SW480 (cell line): ENCODE measurements at places on chromosomes 12 and 14.
A peak's percentile ranks its signal among the peaks of the same experiment; 100 is the strongest.

DNA sequence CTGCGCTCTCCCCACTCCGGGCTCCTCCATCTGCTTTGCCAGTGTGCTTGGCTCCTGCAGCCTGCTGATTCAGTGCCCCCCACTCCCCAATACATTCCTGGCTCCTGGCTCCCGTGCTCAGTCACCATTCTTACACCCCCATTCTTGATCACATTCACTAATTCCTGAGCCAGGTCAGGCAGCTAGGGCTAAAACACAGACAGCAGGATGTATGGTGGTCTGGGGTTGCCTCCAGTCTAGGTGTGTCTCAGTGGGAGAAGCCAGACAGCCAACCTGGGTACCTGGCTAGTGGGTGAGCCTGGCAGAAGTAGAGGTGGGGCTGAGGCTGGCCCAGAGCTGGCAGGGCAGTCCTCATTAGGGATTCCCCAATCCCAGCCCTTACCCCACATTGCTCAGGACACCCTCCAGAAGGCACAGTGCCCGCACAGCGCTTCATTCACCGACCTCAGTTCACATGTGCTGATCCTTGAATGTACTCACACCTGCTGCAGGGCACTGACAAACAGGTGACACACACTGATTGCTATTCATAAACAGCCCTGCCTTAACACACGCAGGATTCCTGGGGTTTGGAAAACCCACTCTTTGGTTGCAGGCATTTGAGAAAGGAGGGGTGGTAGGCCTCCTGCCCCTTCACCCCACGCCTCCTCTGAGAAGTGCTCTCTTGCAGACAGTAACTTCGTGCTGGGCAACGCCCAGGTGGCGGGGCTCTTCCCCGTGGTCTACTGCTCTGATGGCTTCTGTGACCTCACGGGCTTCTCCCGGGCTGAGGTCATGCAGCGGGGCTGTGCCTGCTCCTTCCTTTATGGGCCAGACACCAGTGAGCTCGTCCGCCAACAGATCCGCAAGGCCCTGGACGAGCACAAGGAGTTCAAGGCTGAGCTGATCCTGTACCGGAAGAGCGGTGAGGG lies 1.7 kb downstream of the KCNH3 start:
- DNase-seq, result peak; percentile 84

GRCh38 chr12:54935235-54935951 lies 49.2 kb downstream of the TESPA1 start:
- DNase-seq, result peak; percentile 72

- no peak for DNase-seq
These were observed 685.9 kb downstream of the DIO2 start for GRCh38 chr14:79525416-79525815.

- DNase-seq, result no peak
These were observed 116.6 kb downstream of the NAV3 start for GRCh38 chr12:77947330-77947729.

DNA sequence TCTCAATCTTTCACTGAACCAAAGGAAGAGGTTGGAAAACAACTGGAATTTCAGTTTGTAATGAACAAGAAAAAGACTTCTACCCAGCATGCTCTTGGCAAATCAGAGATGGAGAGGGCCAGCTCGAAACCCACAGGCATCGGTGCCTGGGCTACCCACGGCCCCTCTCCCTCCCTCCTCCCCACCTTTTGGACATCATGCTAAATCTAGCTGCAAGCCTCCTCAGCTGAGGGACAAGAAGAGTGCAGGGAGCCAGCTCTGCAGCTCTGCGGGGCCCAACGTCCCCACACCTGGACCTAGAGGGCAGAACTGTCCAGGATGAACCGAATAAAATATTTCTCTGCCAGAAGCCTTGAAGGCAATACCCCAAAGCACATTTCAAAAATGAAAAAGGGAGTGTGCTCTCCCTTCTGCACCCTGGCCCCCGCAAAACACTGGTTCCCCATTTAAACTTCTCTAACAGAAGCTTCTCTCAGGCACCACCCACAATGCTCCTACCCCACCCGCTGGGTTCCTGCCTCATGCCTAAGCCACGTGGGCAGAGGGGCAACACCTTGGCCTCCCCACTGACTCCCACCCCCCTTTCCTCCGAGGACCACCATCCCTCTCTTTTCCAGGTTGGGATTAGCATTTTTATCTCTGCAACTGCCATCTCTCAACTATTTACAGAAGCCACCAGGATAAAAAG lies 8.2 kb downstream of the CAMKK2 start:
- DNase-seq, result no peak

DNA sequence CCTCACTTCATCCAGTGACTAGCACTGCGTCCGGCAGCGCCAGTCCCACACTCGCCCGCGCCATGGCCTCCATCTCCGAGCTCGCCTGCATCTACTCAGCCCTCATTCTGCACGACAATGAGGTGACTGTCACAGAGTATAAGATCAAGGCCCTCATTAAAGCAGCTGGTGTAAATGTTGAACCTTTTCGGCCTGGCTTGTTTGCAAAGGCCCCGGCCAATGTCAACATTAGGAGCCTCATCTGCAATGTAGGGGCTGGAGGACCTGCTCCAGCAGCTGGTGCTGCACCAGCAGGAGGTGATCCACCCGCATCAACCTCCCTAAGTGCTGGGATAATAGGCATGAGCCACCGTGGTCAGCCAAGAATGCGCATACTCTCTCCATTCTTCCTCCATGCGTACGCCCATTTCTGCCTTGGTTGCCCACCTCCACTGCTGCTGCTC lies 59.9 kb downstream of the IRF2BPL start:
- no peak for DNase-seq

GRCh38 chr12:5070090-5070489 lies 26.4 kb downstream of the KCNA5 start:
- no peak for DNase-seq

DNA sequence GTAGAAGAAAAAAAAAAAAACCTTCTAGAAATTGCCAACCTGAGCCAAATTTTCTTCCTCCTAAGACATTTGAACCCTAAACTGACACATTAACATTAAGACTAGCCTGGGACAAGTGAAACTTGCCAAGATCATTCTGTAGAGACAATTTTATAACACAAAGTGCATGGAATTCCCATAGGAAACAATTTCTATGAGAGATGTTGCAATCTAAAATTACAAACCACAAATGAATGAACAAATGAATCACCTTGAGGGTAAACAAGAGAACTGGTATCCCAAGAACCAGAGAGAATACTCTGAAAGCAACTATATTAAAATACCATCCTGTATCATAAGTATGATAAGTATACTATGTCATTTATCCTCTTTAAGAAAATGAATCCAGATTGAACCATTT lies 165.3 kb downstream of the DICER1 start:
- peak; percentile 11 for DNase-seq

DNA sequence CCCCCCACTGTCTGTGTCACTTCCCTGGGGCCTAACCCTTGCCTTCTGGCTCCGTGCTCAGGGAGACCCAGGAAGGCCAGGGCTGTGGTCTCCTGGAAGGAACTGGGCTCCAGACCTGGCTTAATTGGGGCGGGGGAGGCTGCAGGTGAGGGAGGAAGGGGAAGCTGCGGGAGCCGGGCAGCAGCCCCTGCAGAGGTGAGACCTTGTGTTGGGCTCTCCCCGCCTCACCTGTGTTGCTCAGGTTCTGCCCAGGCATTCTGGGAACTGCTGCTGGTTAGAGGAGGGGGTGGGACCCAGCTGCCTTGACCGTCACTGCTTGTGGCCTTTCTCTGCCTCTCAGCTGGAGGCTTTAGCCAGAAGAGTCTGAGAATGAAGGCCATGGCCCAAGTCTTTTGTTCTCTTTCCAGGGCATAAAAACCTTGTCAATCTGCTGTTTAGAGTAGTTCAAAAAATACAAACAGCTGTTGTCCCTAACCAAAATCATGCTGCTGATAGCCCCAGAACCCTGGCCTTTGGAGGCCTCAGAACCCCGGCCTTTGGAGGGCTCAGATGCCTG lies 247.6 kb downstream of the CHST11 start:
- no peak for DNase-seq

DNA sequence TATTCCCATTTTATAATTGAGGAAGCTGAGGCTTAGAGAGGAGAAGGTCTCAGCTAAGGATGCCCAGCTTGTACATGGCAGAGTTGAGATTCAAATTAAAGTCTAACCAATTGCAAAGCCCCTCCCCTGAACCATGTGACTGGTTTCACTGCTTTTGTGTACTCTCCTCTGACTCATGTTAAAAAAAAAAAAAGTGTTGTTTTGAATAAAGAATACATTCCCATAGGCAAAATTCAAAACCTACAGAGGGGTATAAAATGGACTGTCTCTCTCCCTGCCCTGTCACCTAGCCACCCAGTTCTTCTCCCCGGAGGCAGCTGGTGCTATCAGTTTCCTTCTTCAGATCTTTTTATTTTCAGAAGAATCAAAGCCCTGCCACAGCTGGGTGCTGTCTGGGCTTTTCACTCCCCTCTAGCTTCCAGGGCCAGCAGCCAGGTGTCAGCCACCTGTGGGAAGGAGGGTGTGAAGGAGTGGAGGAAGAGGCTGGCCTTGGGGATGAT lies 5.4 kb downstream of the PSMD9 start:
- DNase-seq, result peak; percentile 49

- DNase-seq, result no peak
These were observed 673.2 kb downstream of the RERGL start for GRCh38 chr12:17416748-17417147.

DNA sequence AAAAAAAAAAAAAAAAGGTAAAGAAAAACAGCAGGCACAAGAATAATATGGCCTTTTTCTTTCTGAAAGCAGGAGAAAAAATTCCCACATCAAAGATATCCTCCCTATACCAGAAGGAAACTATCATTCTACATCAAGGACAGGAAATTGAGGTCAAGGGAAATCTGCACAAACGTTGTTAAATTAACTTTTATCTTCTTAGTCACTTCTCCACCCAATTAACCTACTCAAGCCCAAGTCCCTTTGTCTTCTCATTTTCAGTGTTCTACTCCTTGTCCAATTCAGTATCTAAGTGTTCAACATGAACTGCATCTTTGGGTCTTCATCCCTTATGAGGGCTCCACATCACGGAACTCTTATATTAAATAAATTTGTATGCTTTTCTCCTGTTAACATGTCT lies 15.7 kb downstream of the NDUFA12 start:
- peak; percentile 45 for DNase-seq

- peak; percentile 48 for DNase-seq
These were observed 18.1 kb downstream of the VSX2 start for GRCh38 chr14:74257078-74257940.

GRCh38 chr12:95169368-95169767 lies 47.9 kb downstream of the FGD6 start:
- DNase-seq, result peak; percentile 80

- DNase-seq, result no peak
These were observed 16.0 kb downstream of the SLC41A2 start for GRCh38 chr12:104942075-104942474.

- DNase-seq, result no peak
These were observed 152.2 kb upstream of the RASSF8 start for GRCh38 chr12:25806271-25806670.

DNA sequence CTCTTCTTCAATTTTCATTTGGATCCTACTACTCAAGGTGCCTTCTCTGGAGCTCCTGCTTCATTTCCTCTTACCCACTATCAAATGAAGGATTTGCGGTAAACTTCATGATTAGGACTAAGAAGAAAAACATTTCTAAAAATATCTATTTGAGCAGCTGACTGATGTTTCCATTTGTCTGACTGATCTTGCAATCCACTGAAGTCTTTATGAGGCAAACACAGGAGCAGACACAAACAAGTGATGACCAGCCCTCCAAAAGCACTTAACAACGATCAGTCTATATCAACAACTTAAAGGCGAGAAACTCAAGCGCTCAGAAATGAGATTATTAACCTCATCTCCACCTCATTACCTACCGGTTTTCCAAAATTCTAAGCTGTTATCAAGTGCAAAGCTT lies 26.2 kb downstream of the OSBPL8 start:
- DNase-seq, result no peak

GRCh38 chr12:106078358-106079010 lies 60.3 kb downstream of the NUAK1 start:
- no peak for DNase-seq

- DNase-seq, result no peak
These were observed 23.4 kb downstream of the MAP1LC3B2 start for GRCh38 chr12:116582610-116583009.

DNA sequence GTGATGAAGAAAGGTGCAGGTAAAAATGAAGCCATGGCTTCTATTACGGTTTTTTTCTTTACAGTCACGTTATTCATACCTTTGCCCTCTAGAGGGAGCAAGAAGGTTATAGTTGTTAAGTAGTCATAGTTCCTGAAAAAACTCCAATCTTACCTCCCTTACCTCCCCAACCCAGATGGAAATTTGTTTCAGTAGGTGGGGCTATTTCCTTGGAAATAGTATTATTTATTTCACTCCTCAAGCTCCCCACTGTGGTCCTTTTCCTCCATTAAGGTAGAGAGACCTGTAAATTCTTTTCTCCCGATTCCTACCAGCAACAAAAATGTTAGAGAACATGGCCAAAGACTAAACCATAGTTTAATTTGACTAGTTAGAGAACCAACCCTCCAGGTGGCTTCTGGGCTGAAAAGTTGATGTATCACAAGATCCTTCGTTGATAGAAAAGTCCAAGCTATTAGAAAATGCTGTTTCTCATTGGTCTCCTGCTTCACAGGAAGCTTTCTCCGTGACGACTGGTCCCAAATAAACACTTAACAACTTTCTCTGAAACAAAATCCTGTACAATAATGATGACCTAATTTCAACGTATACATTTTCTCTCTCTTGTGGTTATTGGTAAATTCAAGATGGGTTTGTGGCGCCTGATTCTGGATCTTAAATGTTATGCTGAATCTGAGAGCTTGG lies 43.5 kb downstream of the TMX1 start:
- DNase-seq, result peak; percentile 78

- peak; percentile 29 for DNase-seq
These were observed 1133.3 kb downstream of the BCL11B start for GRCh38 chr14:98138666-98139065.

GRCh38 chr14:86961106-86961716 lies 1031.8 kb downstream of the GALC start:
- peak; percentile 8 for DNase-seq

- DNase-seq, result no peak
These were observed 150.6 kb downstream of the NTF3 start for GRCh38 chr12:5582541-5582940.

GRCh38 chr12:103093499-103094106 lies 136.1 kb downstream of the ASCL1 start:
- DNase-seq, result peak; percentile 39

GRCh38 chr14:42703501-42703900 lies 1096.8 kb downstream of the LRFN5 start:
- no peak for DNase-seq

DNA sequence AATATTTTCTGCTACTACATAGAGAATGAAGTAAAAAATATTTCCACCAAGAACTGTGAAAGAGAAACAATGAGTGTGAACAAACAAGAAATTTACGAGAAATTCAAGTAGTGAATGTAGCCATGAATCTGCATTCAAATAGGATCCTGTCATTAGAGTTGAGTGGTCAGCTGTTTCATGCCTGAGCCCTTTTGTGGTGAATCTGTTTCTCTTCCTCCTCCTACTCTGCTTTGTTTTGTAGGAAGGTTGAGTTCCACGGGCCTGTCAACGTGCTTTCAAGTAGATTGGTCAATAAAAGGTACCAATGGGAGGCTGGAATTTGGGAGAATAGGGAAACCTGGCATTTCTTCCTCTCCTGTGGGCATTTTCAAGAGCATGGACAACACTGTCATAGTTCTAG lies 1749.6 kb upstream of the FLRT2 start:
- DNase-seq, result no peak
